Posterior vena cava (tissue), 2 donors: ENCODE measurements at places on chromosomes 2 and 18. TPM values are rescaled to one million over a fixed set of nuclear protein-coding genes. Genes with fewer than 3 reads are reported as not detected.

The REEP1 gene
- 48.4 TPM for total RNA-seq

The DSC2 gene
- 4.2 TPM for total RNA-seq

The RGPD4 gene
- total RNA-seq = not detected

The TDRD15 gene
- not detected for total RNA-seq

The TMEM200C gene
- total RNA-seq = 3.9 TPM

The TM4SF20 gene
- not detected for total RNA-seq

The MC5R gene
- not detected for total RNA-seq

- DNase-seq = no peak
Measured at GRCh38 chr18:6778459-6779247, 49.1 kb downstream of the ARHGAP28 start.

- no peak for DNase-seq
Measured at GRCh38 chr2:85840091-85840490, 48.7 kb downstream of the ST3GAL5 start.

DNA sequence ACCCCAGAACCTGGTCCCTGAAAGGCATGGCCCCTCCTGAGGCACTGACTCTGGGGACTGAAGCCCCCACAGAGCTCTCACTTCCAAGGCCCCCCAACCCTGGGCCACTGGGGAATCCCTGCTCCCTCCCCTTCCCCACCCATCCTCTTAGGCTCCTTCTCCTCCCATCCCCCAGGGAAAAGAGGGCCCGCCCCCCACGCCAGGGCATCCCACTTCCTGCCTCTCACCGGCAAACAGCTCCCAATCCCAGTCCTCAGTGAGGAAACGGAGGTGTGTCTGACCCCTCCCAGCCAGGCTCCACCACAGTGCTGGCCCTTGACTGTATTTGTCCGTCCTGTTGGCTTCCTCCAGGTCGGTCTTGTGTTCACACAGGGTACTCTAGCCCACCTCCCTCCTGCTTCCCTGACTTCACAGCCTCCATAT is 35.0 kb upstream of the PTMA start:
- DNase-seq = no peak

DNA sequence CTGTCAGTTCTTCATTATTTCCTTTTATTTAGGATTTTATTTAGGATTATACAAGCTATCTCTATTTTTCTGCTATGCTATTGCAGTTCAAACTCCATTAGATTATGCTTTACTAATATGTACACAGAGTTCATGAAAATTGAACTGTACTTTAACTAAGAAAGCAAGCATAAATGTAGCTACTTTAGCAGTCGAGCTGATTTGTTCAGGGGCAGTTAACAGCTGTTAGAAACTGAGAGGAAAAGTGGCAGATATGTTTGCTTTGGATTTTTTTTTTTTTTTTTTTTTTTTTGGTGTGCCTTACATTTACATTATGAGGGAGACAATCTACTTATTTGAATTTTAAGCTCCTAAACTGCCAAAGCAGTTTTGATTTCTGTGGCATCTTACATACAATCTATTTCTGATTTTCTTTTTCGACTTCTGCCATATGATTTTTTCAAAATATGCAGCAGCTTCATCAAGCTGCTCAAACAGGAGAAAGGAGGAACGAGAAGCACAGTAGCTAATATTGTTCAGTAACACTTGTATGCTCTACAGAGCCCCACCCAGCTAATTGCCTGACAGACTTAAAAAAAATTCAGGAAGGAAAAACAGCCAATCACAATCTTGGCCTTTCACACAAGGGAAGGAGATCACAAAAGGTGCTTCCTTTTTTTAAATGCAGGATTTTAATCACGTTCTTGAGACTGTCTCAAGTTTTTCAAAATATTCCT is 233.4 kb upstream of the SIX3 start:
- DNase-seq = no peak

GRCh38 chr2:109451671-109452070 is 162.1 kb downstream of the SEPTIN10 start:
- DNase-seq = peak; percentile 36

GRCh38 chr18:2964361-2965010 is 48.5 kb downstream of the LPIN2 start:
- no peak for DNase-seq

DNA sequence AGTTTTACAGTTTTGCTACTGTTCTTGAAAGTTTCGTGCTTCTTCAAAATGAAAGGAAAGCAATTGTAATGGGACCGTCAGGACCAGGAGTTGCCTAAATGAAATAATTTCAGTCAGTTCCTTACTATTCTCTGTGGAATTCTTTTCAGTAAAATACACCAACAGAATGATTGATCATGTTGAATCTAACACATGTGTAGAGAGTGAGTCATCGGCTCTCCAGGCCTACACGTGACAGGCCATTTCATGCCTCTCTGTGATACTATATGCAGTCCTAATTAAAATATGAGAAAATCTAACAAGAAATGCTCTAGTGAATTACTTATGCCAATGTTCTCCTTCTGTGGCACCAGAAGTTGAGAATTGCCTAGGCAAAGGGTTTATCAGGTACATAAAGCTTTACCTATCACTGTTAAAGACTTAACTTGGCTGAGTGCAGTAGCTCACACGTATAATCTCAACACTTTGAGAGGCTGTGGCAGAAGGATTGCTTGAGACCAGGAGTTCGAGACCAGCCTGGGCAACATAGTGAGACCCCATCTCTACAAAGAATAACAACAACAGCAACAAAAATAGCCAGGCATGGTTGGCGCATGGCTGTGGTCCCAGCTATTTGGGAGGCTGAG is 199.4 kb downstream of the LRRTM1 start:
- DNase-seq = no peak
